CD4-positive, alpha-beta T cell (primary cell): ENCODE measurements at places on chromosomes 2 and 18. TPM values are rescaled to one million over a fixed set of nuclear protein-coding genes. Genes with fewer than 3 reads are reported as not detected.

- no peaks in the 10 kb centered on the region for H3K36me3 ChIP-seq
- H3K27me3 ChIP-seq, result no peaks in the 10 kb centered on the region
- no peak overlapping the region for H3K4me3 ChIP-seq
- H3K4me1 ChIP-seq, result no peaks in the 10 kb centered on the region
- no peak overlapping the region for H3K27ac ChIP-seq
Observed at GRCh38 chr2:205566606-205567168, 115.6 kb upstream of the NRP2 start.

DNA sequence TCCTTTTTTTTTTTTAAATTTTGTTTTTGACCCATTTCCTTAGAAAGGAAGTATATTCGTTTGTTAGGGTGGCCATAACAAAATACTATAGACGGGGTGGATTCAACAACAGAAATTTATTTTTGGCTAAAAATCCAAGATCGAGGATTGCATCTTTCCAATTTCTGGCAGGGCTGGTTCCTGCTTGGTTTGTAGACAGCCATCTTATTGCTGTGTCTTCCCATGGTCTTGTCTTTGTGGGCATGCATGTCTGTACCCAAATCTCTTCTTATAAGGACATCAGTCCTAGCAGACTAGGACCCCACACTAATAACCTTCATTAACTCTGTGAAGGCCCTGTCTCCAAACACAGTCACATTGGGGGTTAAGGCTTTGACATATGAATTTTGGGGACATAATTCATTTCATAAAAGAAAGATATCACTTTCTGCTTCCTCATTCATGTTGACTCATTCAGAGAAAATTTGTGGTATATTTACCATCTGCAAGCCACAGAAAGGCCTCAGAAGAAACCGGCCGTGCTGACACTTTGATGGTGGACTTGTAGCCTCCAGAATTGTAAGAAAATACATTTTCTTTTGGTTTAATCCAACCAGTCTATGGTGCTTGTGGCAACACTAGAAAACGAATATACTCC, 262.1 kb downstream of the LPIN1 start:
- H3K27me3 ChIP-seq, result no peaks in the 10 kb centered on the region
- H3K4me3 ChIP-seq, result no peak overlapping the region
- H3K4me1 ChIP-seq, result peaks cover 13% of the 10 kb centered on the region
- no peaks in the 10 kb centered on the region for H3K36me3 ChIP-seq

- no peaks in the 10 kb centered on the region for H3K4me1 ChIP-seq
- no peaks in the 10 kb centered on the region for H3K27me3 ChIP-seq
- H3K36me3 ChIP-seq, result no peaks in the 10 kb centered on the region
- no peak overlapping the region for H3K4me3 ChIP-seq
- H3K27ac ChIP-seq, result no peak overlapping the region
- no peak for DNase-seq
Observed at GRCh38 chr2:205730701-205731582, 48.6 kb downstream of the NRP2 start.

GRCh38 chr2:217192366-217192765, 332.5 kb upstream of the TNP1 start:
- DNase-seq, result no peak
- H3K36me3 ChIP-seq, result no peaks in the 10 kb centered on the region
- no peaks in the 10 kb centered on the region for H3K4me1 ChIP-seq
- H3K27ac ChIP-seq, result no peak overlapping the region
- H3K4me3 ChIP-seq, result no peak overlapping the region
- peaks cover 4% of the 10 kb centered on the region for H3K27me3 ChIP-seq

The NR4A2 gene
- total RNA-seq, result 290 TPM

The MAP2 gene
- total RNA-seq, result 0.16 TPM
